ENCODE measurements at places on chromosomes 3 and 15. TPM values are rescaled to one million over a fixed set of nuclear protein-coding genes. Genes with fewer than 3 reads are reported as not detected.

- no peak for DNase-seq
These were observed 612.8 kb downstream of the MCTP2 start for GRCh38 chr15:94844198-94844537.

DNA sequence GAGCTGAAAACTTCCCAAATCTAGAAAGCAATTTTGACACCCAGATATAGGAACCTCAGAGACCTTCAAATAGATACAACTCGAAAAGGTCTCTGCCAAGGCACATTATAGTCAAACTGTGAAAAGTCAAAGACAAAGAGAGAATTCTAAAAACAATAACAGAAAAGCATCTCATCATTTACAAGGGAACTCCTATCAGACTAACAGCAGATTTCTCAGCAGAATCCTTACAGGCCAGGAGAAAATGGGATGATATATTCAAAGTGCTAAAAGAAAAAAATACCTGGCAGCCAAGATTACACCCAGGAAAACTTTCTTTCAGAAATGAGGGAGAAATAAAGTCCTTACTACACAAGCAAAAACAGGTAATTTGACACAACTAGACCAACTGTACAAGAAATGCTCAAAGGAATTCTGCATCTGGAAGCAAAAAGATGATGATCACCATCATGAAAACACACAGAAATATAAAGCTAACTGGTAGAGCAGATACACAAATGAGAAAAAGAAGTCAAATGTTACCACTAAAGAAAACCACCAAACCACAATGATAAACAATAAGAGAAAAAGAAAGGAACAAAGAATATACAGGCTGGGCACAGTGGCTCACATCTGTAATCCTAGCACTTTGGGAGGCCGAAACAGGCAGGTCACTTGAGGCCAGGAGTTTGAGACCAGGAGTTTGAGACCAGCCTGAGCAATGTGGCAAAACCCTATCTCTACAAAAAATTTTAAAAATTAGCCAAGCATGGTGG, 50.4 kb downstream of the ADAM10 start:
- no peak for DNase-seq

DNA sequence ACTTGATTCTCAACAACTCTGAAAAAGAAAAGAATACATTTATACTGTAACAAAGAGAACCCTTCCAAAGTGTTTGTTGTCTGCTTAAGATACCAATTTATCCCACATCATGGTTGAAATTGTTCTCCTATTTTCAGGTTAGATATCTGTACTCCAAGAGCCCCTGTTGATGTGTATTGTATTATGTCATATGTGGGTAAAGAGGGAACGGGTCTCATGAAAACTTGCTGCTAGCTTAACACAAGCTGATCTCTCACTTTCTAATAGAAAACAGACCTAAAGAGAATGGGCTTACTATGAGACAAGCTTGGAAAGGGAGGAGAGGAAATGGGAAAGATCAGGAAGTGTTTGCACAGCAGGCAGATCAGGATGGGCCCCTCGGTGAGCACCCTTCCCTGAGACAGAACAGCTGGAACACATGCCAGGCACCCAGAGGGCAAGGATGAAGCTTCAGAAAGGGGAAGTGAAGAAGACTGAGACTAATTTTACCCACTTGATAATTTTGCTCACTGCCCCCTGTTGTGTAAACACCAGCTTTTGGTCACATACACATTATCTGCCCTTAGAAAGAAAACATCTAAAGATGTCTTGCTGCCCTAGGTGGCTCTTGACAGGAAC, 747.9 kb upstream of the CCDC54 start:
- DNase-seq = no peak

- DNase-seq = no peak
These were observed 72.6 kb downstream of the NR2F2 start for GRCh38 chr15:96403071-96403470.

CTXN2 gene
- not detected for total RNA-seq

DNA sequence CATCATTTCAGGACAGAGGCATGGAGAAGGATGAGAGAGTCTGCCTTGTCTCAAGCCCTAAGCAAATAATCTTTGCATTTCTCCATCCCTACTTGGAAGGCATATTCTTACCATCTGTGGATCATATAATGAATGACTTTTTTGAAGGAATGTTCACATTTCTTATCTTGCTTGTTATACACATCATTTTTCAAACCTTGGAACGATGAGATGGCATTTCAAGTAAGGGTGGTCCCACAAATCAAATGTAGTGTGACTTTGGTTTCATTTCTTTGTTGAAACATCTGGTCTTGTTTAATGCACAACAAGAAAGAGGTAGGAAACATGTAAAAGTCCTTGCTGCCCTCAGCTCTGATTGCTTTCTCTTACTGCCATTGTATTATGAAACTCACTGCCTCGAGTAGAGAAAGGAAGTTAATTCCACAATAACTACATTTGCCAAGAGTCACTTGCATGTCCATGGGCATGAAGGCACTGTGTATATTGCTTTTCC, 32.1 kb downstream of the RBMS3 start:
- DNase-seq = no peak

DNA sequence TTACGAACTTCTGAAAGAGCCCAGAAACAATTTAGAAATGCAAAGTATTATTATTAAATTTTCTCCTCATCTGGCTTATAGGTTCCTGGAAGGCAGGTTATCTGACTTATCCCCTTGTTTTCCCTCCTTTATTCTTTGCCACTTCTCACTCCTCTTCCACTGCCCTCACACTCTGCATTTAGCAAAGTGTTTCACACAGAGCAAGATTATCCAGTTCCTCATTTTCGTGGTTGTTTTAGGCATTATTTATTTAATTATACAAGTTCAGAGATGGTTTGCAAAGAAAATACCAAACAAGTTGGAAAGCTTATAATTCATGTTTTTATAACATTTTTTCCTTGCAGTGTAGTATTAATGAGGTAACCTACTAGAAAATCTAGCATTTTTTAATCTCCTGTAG, 544.9 kb downstream of the NSUN3 start:
- no peak for DNase-seq

DNA sequence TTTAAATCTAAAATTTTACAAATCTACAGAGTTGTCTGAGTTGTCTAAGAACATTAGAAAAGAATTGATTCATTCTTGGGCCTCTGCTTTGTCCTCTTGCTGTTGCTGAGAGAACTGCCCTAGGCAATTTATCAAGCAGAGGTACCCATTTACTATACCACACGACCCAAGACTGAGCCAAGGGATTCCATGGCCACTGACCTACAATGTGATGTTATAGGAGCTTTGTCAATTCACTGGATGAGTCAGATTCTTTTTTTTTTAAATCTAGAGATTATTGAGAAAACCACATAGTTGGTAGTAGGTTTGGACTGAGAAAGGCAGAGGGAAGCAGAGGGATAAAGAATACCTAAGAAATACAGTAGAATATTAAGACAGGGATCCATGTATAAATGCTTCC, 55.3 kb downstream of the TRAT1 start:
- DNase-seq = no peak

SCAMP5 gene
- total RNA-seq = 3.9 TPM

DNA sequence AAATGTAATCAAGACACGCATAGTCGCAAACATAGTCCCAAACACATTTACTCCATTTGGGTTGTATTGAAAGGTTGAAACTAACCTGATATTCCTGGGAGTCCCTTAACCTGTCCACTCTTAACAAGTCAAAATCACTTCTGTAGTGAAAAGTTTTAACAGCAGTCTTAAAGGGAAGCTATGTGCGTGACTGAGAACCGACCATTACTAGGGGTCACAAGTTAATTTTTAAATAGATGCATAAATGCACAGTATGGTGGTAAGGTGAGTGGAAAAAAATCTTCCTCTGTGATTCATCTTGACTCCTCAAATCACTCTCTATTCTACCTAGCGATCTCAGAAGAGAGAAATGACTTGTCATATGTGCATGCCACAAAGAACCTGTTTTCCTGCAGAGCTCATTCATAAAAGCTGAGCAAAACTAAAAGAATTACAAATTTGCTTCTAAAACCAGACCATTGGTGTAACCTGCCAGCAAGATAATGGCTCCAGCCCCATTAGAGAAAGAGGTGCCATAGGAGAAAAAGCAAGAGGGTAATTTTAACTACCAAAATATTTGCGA, 4.8 kb downstream of the GPR15 start:
- DNase-seq = no peak

DNA sequence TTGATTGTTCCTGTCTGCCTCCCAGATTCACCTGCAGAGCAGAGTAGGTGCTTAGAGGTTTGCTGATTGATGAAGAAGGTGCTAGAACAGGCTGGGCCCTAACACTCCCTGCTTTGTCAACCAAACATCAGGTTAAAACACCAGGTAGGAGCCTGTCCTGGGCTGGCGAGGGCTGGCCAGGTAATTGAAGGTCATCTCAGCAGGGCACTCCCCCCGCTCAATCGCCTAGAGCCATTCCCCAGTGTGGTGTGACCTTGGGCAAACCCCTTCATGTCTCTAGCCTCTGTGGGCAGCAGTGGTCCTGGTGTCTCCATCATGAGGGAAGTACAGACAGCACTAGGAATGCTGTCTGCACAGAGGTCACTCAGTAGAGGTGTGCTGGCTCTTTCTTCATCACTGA, 88.3 kb downstream of the KLF15 start:
- DNase-seq = no peak

DNA sequence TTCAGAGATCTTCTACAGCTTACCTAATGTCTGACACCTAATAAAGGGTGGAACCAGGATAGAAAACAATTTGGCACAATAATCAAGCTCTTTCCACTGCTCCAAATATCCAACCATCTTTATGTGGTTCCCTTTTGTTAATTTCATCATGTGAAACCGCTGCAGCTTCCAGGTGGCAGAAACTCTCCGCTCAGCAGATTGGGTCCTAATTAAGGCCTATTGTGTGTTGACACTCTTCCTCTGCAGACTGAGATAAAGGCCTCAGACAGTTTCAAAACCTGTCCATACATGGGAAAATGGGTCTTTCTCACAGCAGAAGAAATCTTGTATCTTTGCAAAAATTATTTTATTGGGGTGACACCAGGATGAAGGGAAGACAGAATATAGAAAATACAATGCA, 1002.4 kb upstream of the SEMA6D start:
- no peak for DNase-seq

GRCh38 chr3:138945709-138946662, 951 bp downstream of the FOXL2 start:
- DNase-seq = no peak

GRCh38 chr3:171525437-171525836, 65.2 kb upstream of the TNIK start:
- no peak for DNase-seq

DHFR2 gene
- total RNA-seq = 2.4 TPM

DNA sequence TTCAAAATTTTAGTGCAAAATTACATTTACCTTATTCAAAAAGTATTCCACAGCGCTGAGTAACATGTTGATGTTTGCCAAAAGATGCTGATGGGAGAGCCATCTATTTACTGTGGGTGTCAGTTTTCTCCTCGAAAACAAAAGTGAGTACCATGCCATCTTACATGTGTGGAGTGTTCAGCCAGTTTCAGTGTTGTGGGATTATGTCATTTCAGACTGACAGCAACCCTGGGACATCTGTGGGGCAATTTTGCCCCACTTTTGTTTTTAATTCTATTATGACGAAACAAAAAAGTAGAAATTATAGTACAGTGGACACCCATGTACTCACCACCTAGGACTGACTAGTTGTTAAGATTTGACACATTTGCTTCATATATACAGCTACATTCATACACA, 19.6 kb downstream of the SLCO3A1 start:
- no peak for DNase-seq

DNA sequence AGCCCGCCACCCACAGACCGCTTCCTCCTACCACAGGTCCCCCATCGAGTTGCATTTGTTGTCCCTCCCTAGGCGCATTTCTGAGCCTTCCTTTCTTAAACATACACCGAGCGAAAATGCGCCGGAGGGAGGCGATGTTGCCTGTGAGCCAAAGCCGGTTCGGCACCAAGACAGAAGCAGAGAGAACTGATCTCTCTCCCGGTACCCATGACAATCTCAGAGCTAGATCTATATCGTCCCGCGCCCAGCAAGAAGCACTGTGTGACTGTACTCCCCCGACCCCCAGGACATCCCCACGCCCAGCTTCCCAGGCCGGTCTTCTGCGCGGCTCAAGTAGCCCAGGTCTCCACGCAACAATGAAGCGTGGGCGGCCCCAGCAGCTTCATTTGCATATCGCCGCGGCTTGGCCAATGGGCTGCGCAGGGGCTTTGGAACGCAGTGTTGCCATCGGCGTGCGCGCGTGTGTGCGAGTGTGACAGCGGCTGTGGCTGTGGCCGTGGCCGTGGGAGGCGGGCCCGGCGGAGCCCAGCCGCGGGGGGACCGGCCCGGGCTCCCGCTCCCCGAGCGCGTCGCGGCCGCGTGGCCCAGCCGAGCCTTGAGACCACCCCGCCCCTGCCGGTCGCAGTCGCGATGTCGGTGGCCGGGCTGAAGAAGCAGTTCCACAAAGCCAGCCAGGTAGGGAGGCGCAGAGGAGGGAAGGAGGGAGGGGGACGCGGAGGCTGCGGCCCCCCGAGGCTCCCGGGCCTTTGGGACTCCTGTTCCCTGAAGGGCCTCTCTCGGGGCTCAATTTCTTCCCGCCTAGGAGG, at the start of gene SH3GL3:
SH3GL3 (plus strand) TSS at position 438 of the 806 bp plus-strand sequence; CDS start at position 631, 193 bp downstream.
- DNase-seq = no peak

SLC51B gene
- not detected for total RNA-seq

DNA sequence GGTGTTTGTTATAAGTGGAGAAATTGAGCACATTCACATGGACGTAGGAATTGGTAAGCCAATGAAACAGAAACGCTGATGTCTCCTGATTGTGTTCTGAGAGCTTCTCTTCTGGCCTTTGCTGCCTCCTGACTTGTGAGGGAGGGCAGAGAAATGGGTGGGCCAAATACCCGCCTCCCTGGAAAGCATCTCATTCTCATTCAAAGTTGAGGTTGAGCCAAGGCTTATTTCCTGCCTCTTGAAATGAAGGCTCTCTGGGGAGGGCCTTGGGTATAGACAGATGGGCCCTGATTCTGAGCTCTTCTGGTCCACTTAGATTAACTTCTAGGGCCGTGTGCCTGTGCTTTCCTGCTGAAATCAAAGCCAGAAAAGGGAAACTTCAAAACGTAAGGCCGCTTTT, 57.4 kb upstream of the MYZAP start:
- no peak for DNase-seq

GOLGA6D gene
- not detected for total RNA-seq

GRCh38 chr3:128563439-128563838, 70.4 kb upstream of the GATA2 start:
- no peak for DNase-seq

- no peak for DNase-seq
These were observed 339.8 kb upstream of the RARB start for GRCh38 chr3:25088284-25088683.

DNA sequence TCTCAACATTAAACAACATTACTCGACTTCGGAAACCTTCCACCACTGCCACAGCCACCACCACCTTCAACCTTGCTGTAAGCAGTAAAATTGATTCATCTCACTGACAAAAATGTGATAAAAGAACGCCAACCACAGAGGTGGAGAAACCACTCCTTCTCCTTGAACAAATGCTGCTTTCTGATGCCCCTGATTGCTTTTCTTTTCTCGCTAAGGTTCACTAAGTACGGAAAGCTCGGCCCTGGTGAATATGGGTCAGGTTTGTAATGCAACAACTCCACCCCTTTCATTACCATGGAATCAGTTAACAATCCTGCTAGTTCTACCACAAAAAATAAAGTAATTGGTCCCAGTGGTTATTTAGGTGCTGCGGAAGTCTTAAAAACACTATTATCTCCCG, 44.9 kb downstream of the MEIS2 start:
- no peak for DNase-seq

GRCh38 chr15:72751751-72752455, 31.7 kb downstream of the ADPGK start:
- no peak for DNase-seq

ARIH1 gene
- 202 TPM for total RNA-seq

GRM2 gene
- total RNA-seq = 2.2 TPM
